ENCODE measurements at places on chromosomes 1 and 21. TPM values are rescaled to one million over a fixed set of nuclear protein-coding genes. Genes with fewer than 3 reads are reported as not detected.

DNA sequence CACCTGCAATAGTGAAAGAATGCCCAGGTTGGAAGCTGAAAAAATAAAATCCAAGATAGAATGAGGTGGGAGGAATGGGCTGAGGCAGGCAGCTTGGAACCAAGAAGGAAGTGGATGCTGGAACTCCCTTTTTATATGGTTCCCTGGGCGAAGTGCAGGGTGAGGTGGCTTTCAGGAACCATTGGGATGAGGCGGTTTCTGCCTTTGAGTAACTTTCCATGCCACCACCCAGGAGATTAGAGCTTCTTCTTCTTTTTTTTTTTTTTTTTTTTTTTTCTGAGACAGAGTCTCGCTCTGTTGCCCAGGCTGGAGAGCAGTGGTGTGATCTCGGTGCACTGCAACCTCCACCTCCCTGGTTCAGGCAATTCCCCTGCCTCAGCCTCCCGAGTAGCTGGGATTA, 17.8 kb upstream of the MRPS6 start:
- no peaks in the 10 kb centered on the region for H3K36me3 ChIP-seq
- DNase-seq, result no peak
- H3K27me3 ChIP-seq, result no peaks in the 10 kb centered on the region
- no peak overlapping the region for H3K4me3 ChIP-seq
- H3K4me1 ChIP-seq, result no peaks in the 10 kb centered on the region

GRCh38 chr1:209871430-209871829, 43.7 kb downstream of the UTP25 start:
- no peak overlapping the region for H3K4me3 ChIP-seq
- DNase-seq, result no peak
- H3K36me3 ChIP-seq, result no peaks in the 10 kb centered on the region
- no peak overlapping the region for H3K27ac ChIP-seq
- H3K27me3 ChIP-seq, result no peaks in the 10 kb centered on the region

- H3K27ac ChIP-seq, result no peak overlapping the region
- no peak for DNase-seq
- no peaks in the 10 kb centered on the region for H3K27me3 ChIP-seq
- H3K4me3 ChIP-seq, result no peak overlapping the region
- no peaks in the 10 kb centered on the region for H3K4me1 ChIP-seq
These were observed 16.3 kb downstream of the BATF3 start for GRCh38 chr1:212683357-212683722.

GRCh38 chr1:150549496-150550221, 451 bp downstream of the ADAMTSL4 start:
- peaks cover 12% of the 10 kb centered on the region for H3K27me3 ChIP-seq
- DNase-seq, result no peak
- H3K36me3 ChIP-seq, result no peaks in the 10 kb centered on the region
- peak overlapping the region; percentile 51 for H3K4me3 ChIP-seq

- no peaks in the 10 kb centered on the region for H3K27me3 ChIP-seq
- H3K36me3 ChIP-seq, result no peaks in the 10 kb centered on the region
- DNase-seq, result no peak
These were observed 44.1 kb upstream of the BARHL2 start for GRCh38 chr1:90761156-90761555.

- H3K4me1 ChIP-seq, result peaks cover 27% of the 10 kb centered on the region
- peak overlapping the region; percentile 31 for H3K4me3 ChIP-seq
- H3K36me3 ChIP-seq, result no peaks in the 10 kb centered on the region
- DNase-seq, result peak; percentile 46
- H3K27me3 ChIP-seq, result peaks cover 8% of the 10 kb centered on the region
- H3K27ac ChIP-seq, result no peak overlapping the region
These were observed 33.6 kb downstream of the LRRN2 start for GRCh38 chr1:204651843-204652421.

The TMEM82 gene
- 3.5 TPM for polyA plus RNA-seq
